NCI-H2107 (cell line): ENCODE measurements at places on chromosomes 2 and 18.

- no peak for DNase-seq
Measured at GRCh38 chr18:75548353-75548905, 120.9 kb upstream of the SMIM21 start.

DNA sequence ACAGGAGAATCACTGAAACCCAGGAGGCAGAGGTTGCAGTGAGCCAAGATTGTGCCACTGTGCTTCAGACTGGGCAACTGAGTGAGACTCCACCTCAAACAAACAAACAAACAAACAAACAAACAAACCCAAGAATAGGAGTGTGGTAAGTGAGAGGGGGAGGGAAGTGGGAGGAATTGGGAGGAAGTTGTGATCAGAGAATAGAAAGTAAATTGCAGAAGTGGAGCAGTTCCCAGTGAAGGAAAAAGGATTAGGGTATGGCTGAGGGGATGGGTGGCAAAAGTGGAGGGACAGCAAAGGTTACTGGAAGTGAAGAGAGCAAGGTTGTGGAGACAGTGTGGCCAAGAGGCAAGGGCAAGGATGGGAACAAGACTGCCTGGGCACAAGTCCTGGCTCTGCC lies 41.1 kb upstream of the C1GALT1C1L start:
- DNase-seq = no peak

DNA sequence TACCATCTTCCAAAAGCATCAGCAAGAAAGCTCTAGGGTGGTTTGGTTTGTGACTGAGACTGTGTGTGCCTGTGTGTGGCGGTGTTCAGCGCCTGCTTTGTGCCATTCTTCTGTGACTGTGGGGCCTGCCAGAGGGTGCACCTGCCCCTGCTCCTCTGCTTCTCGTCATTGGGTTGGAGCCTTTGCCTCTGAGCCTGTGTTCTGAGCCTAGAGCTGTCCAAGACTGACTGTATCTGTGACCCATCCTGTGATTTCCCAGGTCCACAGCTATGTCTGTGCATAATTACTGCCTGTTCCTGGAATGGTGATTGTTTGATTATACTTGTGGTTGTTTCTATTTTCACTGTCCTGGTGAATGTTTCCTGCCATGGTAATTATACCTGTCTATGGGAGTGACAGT lies 57.1 kb upstream of the KLHL29 start:
- DNase-seq = no peak

DNA sequence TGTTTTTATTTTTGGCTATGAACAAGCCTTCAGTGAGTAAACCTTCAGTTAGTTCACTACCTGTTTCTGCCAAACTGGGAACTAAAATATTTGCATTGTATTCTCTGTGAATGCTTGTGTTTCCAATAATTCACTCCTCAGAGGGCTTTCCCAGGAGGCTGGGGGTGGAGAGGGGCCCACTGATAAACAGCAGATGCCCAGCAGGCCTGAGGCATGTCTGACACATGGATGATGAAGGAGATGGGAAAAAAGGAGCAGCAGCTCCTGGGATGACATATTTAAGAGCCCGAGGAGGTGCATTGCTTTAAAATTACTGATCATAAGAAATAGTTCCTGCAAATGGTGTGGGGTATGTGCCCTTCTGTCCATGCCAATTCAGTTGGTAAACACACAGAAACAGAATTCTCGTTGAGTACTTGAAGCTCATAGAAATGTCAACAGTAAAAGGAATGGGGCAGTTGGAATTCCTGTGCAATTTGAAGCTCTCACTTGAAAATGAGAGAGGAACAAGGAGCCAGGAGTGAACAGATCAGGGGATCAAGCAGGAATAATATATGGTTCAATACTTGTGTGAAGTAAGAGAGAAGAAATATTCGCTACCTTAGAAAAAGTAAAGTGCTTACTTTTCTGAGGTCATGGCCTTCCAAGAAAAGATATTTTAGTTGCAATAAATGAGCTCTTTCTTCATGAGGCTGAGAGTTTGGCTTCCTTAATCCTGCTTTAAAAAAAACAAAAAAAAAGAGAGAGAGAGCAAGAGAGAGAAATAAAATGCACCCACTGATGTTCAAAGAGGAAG lies 22.0 kb upstream of the HNMT start:
- no peak for DNase-seq

DNA sequence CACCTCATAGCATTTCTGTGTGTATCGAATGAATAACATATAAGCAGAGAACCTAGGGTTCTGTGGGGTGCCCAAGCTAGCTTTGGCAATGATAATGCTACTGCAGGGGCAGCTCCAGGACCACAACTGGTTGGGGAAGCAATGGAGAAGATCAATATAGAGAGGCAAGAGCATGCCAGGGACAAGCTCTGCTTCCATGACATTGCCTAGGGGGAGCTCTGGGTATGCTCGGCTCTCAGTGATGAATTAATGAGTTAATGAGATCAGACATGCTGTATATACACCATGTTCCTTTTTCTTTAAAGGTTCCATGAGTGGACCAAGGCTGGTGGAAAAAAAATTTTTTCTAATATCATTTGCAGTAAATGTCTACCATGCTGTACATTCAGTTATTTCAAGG lies 618.4 kb downstream of the BCL11A start:
- DNase-seq = no peak

GRCh38 chr18:48838921-48839818 lies 111.6 kb downstream of the SMAD7 start:
- DNase-seq = no peak
